ENCODE measurements at places on chromosomes 7 and 10. TPM values are rescaled to one million over a fixed set of nuclear protein-coding genes. Genes with fewer than 3 reads are reported as not detected.

GRCh38 chr10:105644091-105644490 lies 1003.0 kb downstream of the SORCS3 start:
- H3K27ac ChIP-seq = no peak overlapping the region
- H3K27me3 ChIP-seq = no peaks in the 10 kb centered on the region
- no peak overlapping the region for H3K4me3 ChIP-seq

The ZNF727 gene
- 1.8 TPM for total RNA-seq

DNA sequence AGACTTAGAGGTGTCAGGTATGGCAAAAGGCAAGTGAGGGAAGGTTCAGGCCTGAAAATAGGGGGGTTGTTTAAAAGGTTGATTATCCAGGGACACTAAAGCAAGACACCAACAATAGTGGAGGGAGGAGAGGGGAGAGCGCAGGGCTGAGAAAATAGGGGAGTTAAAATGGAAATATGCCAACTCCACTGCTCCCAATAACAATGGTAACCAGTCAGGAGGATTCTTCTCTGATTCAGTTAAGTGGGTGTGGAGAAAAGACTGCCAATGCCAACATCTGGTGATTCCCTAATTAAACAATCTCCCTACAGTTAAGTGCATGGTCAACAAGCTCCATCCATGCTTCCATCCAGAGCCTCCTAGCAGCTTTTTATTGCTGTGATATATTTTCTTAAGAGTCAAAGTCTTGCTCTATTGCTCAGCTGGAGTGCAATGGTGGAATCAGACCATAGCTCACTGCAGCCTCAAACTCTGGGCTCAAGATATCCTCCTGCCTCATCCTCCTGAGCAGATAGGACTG lies 183.3 kb downstream of the JAZF1 start:
- H3K4me1 ChIP-seq = peaks cover 15% of the 10 kb centered on the region
- no peaks in the 10 kb centered on the region for H3K27me3 ChIP-seq
- DNase-seq = no peak
- H3K27ac ChIP-seq = no peak overlapping the region
- no peaks in the 10 kb centered on the region for H3K36me3 ChIP-seq
- no peak overlapping the region for H3K4me3 ChIP-seq

DNA sequence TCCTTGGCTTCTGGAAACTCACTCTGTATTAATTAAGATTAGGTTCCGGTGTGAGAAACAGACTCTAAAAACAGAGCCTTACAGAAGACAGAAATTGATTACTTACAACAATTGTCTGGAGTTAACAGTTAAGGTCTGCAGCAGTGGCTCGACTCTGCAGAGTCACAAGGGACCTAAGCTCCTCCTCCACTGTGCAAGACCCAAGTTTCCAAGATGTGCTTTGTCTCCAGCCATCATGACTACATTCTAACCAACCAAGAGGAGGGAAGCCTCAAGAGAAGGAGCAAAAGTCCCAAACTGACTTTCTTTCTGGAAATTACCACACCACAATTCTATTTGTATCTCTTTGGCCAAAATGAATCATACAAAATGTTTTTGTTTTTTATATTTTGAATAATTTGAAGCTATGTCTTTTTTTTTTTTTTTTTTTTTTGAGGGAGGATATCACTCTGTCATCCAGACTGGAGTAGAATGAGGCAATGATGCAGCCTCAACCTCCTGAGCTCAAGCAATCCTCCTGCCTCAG lies 14.2 kb upstream of the ODAD2 start:
- H3K27ac ChIP-seq = no peak overlapping the region
- H3K4me1 ChIP-seq = no peaks in the 10 kb centered on the region
- DNase-seq = no peak
- H3K36me3 ChIP-seq = no peaks in the 10 kb centered on the region
- H3K27me3 ChIP-seq = peaks cover 3% of the 10 kb centered on the region

The PDE6C gene
- not detected for total RNA-seq

DNA sequence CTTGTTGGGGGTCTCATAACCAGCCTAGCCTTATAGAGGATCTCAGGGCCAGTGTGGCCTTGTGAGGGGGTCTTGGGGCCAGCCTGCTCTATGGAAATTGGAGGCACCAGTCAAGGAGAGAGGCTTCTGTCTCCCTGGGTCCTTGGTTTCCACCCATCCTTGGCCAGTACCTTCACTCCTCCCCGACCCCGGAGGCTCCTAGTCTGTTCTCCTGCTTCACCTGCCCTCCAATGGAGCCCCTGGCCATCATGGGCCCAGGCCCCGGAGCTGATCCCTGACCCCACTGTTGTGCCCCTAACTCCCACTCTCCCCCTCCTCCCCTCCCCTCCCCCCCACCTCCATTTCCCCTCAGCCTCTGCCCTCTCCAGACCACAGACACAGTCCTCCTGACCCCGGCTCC lies 29.7 kb downstream of the RASGEF1A start:
- no peaks in the 10 kb centered on the region for H3K4me1 ChIP-seq
- no peak overlapping the region for H3K27ac ChIP-seq
- DNase-seq = no peak
- H3K27me3 ChIP-seq = no peaks in the 10 kb centered on the region
- H3K36me3 ChIP-seq = no peaks in the 10 kb centered on the region
- no peak overlapping the region for H3K4me3 ChIP-seq

DNA sequence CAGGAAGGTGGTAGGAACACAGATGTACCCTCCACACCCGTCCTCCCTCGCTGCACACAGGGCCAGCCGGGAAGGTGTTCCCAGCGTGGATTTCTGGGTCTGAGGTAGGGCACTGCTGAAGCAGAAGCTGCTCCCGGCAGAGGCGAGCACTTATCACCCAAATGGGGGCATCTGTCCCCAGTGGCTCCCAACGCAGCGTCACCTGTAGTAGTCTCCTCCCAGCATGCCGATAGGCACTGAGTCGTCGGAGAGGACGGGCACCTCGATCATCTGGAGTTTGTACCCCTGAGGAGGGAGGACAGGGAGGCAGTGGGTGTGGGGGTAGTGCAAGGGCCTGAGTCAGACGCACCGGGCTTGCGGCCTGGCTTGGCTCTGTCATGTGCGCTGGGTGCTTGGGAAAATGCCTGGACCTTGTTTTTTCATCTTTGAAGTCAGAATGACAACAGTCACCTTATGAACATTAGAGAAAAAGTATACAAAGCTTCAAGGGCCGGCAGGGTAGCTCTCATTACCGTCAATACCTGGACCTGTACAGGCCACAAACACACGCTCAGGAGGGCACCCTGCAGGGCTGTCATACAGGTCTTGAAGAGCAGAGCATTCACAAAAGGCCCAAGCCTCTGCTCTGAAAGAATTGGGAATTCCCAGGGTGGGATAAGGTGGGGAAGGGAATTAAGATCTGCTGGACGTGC lies 3.1 kb upstream of the PYROXD2 start:
- H3K36me3 ChIP-seq = peaks cover 50% of the 10 kb centered on the region
- DNase-seq = no peak
- H3K4me3 ChIP-seq = no peak overlapping the region
- no peaks in the 10 kb centered on the region for H3K27me3 ChIP-seq

- H3K36me3 ChIP-seq = peaks cover 4% of the 10 kb centered on the region
- H3K27me3 ChIP-seq = no peaks in the 10 kb centered on the region
- no peak overlapping the region for H3K4me3 ChIP-seq
- DNase-seq = no peak
These were observed 56.4 kb downstream of the ESYT2 start for GRCh38 chr7:158772916-158773315.

- H3K27me3 ChIP-seq = no peaks in the 10 kb centered on the region
- peaks cover 8% of the 10 kb centered on the region for H3K4me1 ChIP-seq
- no peak overlapping the region for H3K4me3 ChIP-seq
- H3K27ac ChIP-seq = no peak overlapping the region
- no peaks in the 10 kb centered on the region for H3K36me3 ChIP-seq
- no peak for DNase-seq
These were observed 57.1 kb upstream of the FAM20C start for GRCh38 chr7:135257-135653.

DNA sequence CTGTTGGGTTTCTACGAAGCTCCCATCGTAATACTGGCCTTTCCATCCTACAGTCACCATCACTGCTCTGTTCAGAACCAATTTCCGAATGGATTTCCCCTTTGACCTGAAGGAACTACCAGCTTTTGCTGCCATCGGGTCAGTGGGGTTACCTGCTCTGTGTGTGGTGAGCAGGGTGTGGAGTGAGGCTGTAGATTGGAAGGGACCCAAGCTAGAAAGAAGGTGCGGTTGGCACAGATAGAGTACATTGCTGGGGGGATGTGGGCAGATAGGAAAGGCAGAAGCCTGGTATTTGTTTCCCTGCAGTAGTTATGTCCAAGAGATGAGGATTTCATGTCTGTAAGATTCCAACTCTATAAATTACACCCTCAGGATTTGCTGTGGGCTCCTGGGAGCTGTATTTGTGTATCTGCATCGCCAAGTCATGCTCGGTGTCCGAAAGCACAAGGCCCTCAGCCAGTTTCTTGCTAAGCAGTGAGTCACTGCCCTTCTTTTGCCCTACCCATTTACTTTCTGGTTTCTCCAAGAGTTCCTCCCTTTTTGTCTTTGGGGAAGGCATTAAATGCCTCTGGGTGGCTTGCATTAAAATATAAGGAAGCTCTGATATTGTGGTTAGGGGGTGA lies 15.4 kb downstream of the CLCN1 start:
- peak overlapping the region; percentile 86 for H3K27ac ChIP-seq
- no peaks in the 10 kb centered on the region for H3K27me3 ChIP-seq
- H3K36me3 ChIP-seq = peaks cover 23% of the 10 kb centered on the region

DNA sequence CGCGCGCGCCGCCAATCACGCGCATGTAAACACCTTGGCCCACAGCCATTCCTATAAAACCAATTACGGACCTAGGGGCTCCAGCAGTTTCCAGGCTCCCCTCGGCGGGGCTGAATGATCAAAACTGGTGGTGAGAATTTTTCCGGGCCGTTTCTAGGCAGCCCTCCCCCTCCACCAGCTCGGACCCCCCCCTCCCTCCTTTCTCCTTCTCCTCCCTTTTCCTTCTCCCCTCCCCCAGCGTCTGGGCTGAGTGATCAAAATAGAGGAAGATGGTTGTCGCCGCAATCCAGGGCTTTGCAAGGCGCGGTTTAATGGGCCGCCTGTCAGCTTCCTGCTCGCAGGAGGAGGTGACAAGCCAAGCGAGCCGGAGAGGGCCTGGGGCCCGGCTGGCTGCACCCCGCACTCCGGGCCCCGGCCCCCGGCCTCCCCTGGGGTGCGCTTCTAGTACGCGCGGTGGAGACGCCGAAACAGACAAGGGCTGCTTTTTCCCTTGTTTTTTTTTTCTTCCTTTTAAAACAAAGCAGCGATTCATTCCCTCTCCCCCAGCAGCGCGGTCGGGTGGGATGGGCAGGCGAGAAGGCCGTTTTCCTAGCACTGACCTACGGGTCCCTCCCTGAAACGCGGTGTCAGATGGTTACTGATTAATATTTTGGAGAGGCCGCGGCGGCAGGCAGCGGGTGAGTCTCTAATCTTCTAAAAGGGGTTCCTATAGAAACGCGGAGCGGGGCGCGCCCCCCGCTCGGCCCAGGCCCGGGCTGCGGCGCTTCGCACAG lies 528 bp upstream of the TNRC18 start:
- peak; percentile 96 for DNase-seq
- H3K27me3 ChIP-seq = no peaks in the 10 kb centered on the region
- H3K36me3 ChIP-seq = no peaks in the 10 kb centered on the region

GRCh38 chr7:158022601-158023000 lies 565.0 kb downstream of the PTPRN2 start:
- H3K27me3 ChIP-seq = peaks cover 2% of the 10 kb centered on the region
- H3K4me1 ChIP-seq = no peaks in the 10 kb centered on the region
- H3K4me3 ChIP-seq = no peak overlapping the region

DNA sequence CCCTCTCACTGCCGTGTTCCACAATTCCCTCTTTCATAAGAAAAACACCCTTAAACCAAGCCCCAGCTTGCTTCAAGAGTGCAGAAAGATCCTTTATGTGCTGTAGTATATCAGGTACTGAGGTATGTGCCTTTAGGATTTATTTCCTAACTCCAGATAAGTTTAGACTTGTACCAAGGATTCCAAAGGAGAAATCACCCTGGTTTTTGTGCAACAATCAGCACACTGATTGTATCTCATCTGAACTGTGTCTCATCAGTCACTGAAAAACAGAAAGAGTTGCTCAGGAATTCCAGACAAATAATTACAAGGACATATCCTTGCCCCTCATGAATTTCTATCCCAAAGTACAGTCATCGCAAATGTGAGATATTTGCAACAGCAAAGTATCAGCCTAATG lies 77.2 kb upstream of the PTPRZ1 start:
- H3K4me1 ChIP-seq = no peaks in the 10 kb centered on the region
- no peaks in the 10 kb centered on the region for H3K36me3 ChIP-seq
- no peak for DNase-seq
- no peaks in the 10 kb centered on the region for H3K27me3 ChIP-seq
- no peak overlapping the region for H3K27ac ChIP-seq
- no peak overlapping the region for H3K4me3 ChIP-seq

DNA sequence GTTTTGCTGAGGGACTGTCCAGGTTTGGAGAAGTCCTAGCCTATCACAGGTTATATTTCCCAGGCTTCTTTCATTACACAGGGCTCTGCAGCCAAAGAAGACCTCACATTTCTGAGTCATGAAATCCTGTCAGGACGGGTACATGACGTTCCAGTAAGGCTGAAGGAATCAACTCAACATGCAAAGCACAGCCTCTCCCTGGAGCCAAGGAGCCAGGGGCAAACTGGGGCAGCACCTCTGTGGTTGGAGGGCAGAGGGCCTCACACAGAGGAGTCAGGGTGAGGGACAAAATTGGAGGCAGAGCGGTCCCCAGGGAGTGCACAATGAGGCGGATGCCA lies 116.3 kb upstream of the GDF10 start:
- DNase-seq = no peak
- no peaks in the 10 kb centered on the region for H3K27me3 ChIP-seq
- H3K27ac ChIP-seq = no peak overlapping the region
- H3K4me1 ChIP-seq = no peaks in the 10 kb centered on the region
- H3K4me3 ChIP-seq = no peak overlapping the region
